ENCODE measurements at places on chromosomes 12 and 14. TPM values are rescaled to one million over a fixed set of nuclear protein-coding genes. Genes with fewer than 3 reads are reported as not detected.

DNA sequence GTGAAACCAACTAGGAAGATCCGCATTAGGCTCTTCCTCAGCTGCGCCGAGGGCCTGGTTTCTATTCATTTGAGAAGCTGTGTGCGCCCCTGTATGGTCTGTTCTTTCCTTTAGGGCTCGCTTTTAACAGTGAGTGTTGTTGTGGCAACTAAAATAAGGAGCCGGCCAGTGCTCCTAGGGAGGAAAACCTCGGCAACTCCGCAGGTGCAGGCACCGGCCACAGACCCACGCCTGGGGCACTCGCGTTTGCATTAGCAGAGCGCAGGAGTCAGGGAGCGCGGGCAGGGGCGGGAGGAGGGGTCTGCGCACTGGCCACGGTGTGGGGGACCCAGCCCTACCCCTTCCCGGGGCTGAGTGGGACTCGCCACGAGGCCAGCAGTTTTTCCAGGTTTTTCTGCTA is 50.5 kb downstream of the STX2 start:
- H3K27ac ChIP-seq, result no peak overlapping the region
- H3K27me3 ChIP-seq, result peaks cover 3% of the 10 kb centered on the region
- DNase-seq, result no peak
- no peaks in the 10 kb centered on the region for H3K4me1 ChIP-seq
- no peaks in the 10 kb centered on the region for H3K36me3 ChIP-seq
- no peak overlapping the region for H3K4me3 ChIP-seq

DNA sequence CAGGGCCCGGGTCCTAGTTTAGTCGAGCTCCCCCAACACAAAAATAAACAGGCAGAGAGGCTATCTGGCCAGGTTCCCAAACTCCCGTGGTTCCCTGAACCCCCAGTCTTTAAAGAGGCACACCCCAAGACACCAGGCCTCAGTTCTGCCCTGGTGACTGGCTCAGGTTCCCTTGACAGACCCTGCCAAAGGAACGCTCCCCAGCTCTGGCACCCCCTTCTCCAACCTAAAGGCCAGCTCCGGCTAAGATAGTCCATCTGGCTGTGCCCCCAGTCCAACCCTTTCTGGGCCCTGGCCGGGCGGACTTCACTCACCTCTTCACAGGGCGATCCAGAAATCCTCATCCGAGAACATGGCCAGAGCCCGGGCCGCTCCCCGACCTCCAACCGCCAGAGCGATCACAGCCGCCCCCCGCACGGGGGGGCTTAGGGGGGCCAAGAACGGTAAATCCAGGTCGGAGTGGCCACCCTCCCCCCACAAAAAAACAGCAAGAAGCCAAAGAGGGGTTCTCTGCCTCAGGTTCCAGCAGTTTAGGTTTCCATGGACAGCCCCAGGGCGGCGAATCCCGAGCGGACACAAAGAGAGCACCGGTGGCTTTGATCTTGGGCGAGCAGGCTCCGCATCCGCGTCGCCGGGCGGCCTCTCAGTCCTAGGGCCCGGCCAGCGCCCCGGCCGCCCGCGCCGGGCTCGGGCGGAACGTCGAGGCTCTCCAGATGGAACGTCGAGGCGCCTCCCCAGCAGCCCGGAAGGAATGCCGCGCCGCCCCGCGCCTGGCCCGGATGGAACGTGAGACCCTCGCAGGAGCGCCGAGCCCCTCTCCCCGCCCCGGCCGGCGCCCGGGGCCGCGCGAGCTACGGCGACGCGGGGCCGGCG is 1.1 kb downstream of the KMT2D start:
- H3K27ac ChIP-seq, result peak overlapping the region; percentile 84
- no peaks in the 10 kb centered on the region for H3K27me3 ChIP-seq
- peaks cover 34% of the 10 kb centered on the region for H3K4me1 ChIP-seq
- peak overlapping the region; percentile 87 for H3K4me3 ChIP-seq
- DNase-seq, result no peak

DNA sequence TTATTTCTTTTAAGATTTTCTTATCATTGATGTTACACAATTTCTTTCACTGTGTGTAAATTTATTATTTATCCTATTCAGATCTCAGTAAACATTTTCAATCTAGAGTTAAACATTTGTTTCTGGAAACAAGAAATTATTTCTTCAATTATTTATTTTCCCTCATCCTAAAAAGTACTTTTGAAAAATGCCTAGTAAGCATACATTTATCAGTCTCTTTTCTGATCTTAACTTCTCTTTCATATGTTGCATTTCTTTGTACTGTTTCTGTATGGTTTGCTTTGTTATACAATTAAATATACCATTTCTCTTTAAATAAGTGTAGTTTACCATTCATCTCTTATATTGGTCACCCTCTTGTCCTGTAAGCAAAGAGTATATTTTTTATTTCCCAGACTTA is 263.2 kb downstream of the C12orf50 start:
- H3K4me3 ChIP-seq, result no peak overlapping the region
- H3K27me3 ChIP-seq, result no peaks in the 10 kb centered on the region
- no peak overlapping the region for H3K27ac ChIP-seq
- H3K4me1 ChIP-seq, result no peaks in the 10 kb centered on the region
- no peak for DNase-seq

The RNASE11 gene
- total RNA-seq, result not detected

Data from PC-9 (cell line).